Fibroblast of skin of back (primary cell): ENCODE measurements at places on chromosomes 13 and 19.

GRCh38 chr19:5805462-5806132, 730 bp downstream of the NRTN start:
- DNase-seq: peak; percentile 57

GRCh38 chr13:88919970-88920628, 1248.9 kb downstream of the SLITRK5 start:
- no peak for DNase-seq

DNA sequence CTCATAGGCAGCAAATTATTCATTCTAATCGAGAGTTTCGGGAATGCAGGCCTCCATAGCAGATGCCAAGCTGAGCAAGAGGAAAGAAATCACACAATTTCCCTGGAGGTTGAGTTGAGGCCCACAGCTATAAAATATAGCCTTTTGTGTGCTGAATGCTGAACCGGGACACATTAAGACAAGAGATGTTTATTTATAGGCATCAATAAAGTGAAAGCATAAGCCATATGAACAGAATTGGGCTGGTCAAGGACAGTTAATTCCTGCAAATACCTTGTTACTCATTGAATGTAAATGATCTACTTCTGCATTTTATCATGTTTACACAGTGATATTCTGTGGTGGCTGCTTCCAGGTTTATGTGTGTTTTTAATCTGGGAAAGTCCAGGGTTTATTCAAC, 461.7 kb downstream of the KLF12 start:
- peak; percentile 4 for DNase-seq

GRCh38 chr19:10544242-10544752, 593 bp downstream of the ATG4D start:
- no peak for DNase-seq

DNA sequence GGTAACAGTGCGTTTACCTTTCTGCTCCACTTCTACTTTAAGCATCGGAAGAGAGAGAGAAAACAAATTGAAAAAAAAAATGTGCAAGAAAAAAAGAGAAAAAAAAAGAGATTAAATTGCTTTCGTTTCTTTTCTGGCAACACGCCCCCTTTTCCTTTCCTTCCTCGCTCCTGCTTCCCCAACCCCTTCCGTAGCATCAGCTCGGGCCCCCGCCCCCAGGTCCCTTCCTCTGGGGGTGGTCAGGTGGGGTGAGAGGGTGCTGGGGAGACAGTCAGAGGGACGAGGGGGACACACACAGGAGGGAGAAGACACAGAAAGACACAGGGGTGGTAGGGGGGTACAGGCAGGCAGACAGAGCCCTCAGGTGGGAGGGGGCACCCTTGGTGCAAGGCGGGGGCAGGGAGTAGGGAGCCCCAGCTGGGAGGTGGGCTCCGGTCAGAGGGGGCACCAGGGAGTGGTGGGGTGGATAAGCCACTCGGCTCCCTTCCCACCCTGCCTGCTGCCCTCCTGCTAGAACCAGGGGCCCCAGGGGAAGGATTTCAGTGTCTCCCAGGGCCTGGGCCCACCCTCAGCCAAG, 30.7 kb upstream of the ASF1B start:
- no peak for DNase-seq

- DNase-seq: no peak
Observed at GRCh38 chr13:94129490-94129894, 350.0 kb downstream of the DCT start.

DNA sequence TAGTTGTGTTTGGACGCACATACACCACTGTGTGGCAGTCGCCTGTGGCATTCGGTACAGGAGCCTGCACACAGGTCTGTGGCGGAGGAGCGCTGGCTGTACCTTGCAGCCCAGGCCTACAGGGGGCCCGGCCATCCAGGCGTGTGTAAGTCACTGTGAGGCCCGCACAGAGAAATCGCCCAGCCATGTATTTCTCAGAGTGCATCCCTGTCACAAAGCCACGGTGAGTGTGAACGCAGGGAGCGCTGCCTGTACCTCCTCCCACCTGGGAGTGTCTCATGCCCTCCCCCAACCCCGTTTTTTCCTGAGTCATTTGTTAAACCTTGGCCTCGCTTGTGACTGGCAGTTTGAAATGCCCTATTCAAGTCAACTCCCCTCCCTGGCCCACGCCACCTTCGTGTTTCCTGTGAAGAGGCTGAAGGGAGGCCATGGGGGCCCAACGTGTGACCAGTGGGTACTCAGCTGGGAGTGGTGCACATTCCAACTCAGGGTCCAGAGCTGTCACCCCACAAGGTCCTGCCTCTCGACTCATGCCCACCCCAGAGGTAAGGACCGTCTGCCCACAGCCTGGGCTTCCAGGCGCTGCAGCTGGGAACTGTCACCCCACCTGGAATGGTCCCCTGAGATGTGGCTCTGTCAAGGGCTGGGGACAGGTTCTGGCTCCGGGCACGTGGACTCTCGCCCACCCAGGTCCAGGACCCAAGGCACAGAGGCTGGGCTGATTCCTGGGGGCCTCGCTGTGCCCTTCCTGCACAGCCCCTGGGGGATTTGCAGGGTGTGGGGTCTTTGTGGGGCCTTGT, 11.6 kb upstream of the RASA3 start:
- DNase-seq: no peak

GRCh38 chr19:43481701-43482100, 16.3 kb upstream of the LYPD3 start:
- no peak for DNase-seq

DNA sequence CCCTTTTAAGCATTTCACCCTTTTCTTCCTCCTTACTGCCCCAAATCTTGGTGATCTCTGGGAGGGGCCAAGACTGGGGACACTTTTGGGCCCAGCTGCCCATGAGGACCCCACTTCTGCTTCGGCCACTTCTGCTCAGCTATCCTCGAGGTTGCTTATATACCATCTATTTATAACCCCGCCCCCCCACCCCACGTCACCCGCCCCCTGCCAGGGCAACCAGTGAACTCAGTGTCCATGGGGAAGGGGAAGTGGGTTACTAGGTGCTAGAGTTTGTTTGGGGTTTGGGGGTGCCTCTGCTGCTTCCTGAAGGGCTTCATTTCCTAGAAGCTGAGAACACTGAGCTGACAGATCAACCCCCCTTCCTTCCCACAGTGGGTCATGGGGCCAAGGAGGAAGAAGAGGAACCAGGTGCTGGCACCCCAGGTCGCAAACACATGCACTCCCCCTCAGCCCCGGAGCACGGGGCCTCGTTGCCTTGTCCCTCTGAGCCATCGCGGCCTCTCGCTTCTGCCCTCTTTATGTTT, 6.1 kb upstream of the ADGRE5 start:
- no peak for DNase-seq

DNA sequence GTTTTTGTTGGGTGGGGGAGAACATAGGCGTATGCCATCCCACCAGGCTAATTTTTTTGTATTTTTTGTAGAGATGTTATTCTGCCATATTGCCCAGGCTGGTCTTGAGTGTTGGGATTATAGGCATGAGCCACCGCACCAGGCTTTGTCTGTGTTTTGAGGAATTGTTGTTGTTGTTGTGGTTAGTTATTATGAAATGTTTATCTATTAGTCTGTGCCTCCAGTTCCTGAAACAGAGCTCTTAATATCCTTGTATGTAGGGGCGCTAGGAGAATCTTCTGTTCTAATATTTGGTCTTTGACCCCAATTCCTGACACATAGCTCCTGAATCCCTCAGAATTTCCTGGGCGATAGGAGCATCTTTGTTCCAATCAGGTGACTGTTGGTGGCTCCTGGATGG, 5.6 kb upstream of the LATS2 start:
- DNase-seq: no peak

DNA sequence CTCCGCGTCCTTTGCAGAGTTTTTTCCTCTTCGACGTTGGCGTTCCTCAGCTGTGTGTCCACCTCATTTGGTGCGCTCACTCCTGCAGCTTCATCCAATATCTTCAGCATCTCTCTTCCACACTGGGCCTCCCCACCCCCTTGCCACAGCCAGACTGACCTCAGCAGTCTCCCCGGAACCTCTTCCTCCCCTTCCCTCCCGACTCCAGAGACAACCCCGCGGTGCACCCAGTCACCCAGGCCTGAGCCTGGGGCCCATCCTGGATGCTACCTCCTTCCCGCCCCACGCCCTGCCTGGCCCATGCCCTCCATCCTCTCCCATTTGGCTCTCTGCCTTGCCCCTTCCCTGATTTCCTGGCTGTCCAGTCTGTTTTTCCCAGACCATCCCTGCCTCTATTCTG, 8.1 kb upstream of the C5AR2 start:
- no peak for DNase-seq

- peak; percentile 35 for DNase-seq
Observed at GRCh38 chr13:85266331-85266730, 532.9 kb downstream of the SLITRK6 start.

DNA sequence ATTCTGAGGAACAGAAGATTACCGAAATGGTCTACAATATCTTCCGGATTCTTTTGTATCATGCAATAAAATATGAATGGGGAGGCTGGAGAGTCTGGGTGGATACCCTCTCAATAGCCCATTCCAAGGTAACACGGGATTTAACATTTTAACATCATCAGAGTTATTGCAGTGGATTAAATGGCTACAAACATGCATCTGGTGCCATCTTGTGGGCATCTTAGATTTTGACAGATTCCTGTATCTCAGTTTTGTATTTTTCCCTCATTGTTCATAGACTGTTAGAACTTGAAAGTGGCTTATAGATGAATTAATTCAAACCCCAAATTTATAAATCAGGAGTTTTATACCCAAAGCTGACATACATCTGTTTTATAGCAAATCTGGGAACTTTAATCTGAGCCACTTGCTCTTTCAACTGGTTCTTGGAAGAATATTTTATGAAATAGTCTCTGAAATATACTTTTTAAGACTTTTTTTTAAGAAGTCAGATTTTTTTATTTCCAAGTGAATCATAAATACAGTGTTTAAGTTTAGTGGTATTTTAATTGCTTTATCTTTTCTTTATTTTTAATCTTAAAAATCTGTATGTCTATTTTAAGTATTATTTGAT, 215.2 kb downstream of the NBEA start:
- DNase-seq: peak; percentile 58

DNA sequence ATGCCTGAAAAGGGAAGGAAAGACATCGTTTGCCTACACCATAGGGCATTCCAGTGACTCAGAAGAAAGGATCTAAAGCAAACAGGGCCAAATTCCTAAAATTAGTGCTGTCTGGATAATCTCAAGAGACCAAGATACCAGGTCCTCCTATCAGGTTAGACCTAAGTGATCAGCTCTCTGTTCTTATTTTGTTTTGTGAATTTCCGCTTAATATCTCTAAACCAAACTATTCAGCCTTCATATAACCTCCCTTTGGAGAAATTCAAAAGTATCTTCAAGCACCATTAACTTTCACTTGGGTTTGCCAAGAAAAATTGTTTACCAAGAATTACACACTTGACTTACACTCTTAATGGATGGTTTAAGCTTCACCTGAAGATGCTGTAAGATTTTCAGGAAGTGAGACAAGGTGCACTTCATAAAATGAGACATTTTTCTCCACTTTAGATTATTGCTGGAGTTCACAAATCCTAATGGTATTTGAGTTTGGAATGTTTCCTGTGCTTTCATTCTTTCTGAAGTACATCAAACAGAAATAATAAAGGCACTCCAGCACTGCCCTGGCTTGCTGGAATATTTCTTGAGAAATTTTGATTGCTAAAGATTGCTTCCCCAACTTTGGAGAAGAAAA, 376.1 kb downstream of the LMO7 start:
- DNase-seq: peak; percentile 87

DNA sequence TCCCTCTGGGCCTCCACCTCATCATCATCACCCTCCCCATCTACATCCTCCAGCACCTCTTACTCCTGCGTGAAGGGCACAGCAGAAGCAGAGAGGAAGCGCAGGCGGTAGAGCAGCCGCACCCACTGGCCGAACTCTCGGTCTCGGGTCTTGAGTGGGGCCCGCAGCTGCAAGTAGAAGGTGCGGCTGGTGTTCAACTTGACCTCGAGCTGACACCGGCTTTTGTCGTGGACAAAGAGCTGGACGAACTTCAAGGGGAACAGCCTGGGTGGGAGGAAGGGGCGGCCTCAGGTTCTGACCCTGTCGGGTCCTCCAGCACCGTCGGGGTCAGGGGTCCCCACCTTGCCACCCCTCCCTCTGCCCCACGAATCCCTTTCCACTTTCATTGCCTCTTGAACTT, 8.7 kb upstream of the EMC10 start:
- no peak for DNase-seq
